ENCODE measurements at places on chromosomes 7 and 10.

DNA sequence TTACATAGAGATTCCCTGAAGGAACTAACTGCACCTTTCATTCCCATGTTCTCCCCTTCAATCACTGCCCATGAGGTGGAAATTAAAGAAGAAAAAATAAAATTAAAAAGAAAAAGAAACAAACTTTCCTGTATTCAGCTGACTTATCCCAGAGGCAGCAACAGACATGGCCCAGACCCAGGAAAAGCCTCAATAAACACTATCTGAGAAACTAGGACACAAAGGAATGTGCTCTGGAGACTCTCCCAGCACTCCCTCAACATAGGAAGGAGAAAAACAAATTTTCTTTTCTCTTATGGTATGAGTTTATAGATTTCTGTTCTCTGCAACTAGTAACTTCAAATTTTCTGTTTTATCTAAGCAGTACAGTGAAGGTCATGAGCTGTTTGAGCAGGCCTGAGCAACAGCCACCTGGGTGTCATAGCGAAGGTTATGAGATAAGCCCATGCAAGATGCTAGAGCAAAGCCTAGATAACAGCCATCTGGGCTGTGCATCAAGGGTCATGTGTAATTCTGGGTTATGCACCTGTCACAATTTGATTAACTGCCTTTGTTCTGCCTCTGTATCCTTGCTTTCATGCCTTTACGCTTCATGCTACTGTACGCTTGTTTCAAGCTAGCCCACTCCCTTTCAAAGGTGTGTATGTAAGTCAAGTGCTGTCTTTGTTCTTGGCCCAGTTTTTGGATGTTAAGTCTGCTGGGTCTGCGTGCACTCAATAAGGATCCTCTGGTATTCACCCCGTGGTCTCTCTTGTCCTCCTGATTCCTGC lies 11.0 kb upstream of the OR6B1 start:
- no peaks in the 10 kb centered on the region for H3K36me3 ChIP-seq
- H3K27ac ChIP-seq, result peak overlapping the region; percentile 15
- DNase-seq, result no peak
- H3K4me3 ChIP-seq, result no peak overlapping the region
- H3K4me1 ChIP-seq, result no peaks in the 10 kb centered on the region
- no peaks in the 10 kb centered on the region for H3K27me3 ChIP-seq

DNA sequence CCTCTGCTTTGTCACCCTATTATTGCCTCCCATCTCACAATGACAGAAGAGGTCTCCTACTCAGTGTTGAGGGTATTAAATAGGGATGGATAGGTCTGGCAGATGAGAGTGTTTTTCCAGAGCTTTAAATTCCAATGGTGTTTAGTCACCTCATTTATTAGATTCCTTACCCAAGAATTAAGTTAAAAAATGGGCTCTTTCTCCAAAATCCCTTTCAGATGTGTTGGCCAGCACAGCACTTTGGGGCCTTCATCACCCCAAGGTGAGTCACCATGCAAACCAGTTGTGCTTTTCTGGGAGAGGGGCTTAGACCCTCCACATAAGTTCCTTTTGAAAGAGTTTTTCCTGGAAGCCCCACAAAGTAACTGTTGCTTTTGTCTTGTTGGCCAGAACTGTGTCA lies 78.4 kb downstream of the CYP26A1 start:
- H3K36me3 ChIP-seq, result no peaks in the 10 kb centered on the region
- peak overlapping the region; percentile 51 for H3K27ac ChIP-seq
- DNase-seq, result no peak
- no peak overlapping the region for H3K4me3 ChIP-seq
- H3K27me3 ChIP-seq, result no peaks in the 10 kb centered on the region

DNA sequence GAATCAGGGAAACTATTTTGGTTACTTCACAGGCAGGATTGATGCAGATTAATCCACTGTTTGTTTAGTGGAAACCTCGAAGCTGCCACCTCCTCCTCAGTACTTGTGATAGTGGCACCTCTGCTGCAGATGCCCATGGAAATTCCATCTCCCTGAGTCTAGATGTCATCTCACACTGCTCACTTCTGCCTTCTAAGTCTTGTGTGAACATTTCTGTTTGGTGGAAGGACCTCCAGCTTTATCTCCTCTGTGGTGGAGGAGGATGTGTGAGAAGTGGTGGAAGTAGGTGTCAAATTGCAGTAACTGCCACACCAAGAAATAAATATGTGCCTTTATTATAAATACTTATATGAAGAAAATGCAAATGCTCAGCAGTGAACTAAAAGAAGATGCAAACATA lies 25.8 kb upstream of the GPR141 start:
- no peak overlapping the region for H3K27ac ChIP-seq
- H3K4me3 ChIP-seq, result no peak overlapping the region
- no peaks in the 10 kb centered on the region for H3K27me3 ChIP-seq
- DNase-seq, result no peak
- no peaks in the 10 kb centered on the region for H3K4me1 ChIP-seq
- no peaks in the 10 kb centered on the region for H3K36me3 ChIP-seq

- no peaks in the 10 kb centered on the region for H3K27me3 ChIP-seq
- H3K36me3 ChIP-seq, result peaks cover under 1% of the 10 kb centered on the region
- no peak overlapping the region for H3K27ac ChIP-seq
- DNase-seq, result no peak
- peaks cover 4% of the 10 kb centered on the region for H3K4me1 ChIP-seq
Observed at GRCh38 chr7:133641436-133641835, 388.6 kb downstream of the EXOC4 start.

DNA sequence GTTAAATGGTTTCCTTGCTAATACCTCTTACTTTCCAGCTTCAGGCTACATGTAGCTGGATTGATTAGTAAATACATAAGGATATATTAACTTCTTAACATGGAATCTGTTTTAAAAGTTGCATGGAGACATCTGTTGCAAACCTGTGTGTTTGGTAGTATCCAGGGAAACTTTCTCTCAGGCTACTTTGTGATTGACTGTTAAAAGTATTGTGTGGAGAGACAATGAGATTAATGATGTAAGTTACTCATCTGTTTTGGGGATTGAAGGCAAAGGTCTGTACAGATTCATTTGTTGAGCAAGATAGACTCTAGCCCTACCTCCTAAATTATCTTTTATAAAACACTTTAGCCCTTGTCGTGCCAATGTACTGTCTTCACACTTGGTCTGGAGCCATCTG lies 6.6 kb downstream of the CREB5 start:
- no peak overlapping the region for H3K27ac ChIP-seq
- DNase-seq, result no peak
- no peaks in the 10 kb centered on the region for H3K36me3 ChIP-seq
- H3K27me3 ChIP-seq, result no peaks in the 10 kb centered on the region
- no peak overlapping the region for H3K4me3 ChIP-seq

GRCh38 chr7:18191341-18191740 lies 163.7 kb upstream of the PRPS1L1 start:
- H3K4me1 ChIP-seq, result no peaks in the 10 kb centered on the region
- no peak overlapping the region for H3K4me3 ChIP-seq
- no peak overlapping the region for H3K27ac ChIP-seq
- H3K36me3 ChIP-seq, result no peaks in the 10 kb centered on the region

- no peaks in the 10 kb centered on the region for H3K4me1 ChIP-seq
- H3K27ac ChIP-seq, result no peak overlapping the region
- H3K36me3 ChIP-seq, result no peaks in the 10 kb centered on the region
- no peak overlapping the region for H3K4me3 ChIP-seq
- DNase-seq, result no peak
Observed at GRCh38 chr10:4361581-4361980, 464.4 kb upstream of the AKR1E2 start.

DNA sequence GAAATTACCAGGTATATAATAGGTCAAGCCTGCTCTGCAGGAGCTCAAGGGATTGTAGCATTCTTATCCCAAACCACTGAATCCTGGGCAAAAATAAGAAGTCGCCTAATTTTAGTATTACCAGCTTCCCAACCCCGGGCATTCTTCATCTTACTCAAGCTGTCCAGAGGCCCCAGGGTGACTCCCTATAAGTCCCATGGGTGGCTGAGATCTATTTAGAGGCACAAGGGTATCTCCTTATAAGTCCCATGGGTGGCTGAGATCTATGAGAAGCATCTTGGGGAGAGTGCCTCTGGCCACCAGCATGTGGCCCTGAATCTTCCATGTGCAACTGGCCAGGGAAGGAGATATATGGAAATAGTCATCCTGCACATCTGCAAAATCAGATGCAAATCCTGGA lies 38.9 kb downstream of the PRSS2 start:
- peaks cover 27% of the 10 kb centered on the region for H3K4me1 ChIP-seq
- H3K27ac ChIP-seq, result no peak overlapping the region
- H3K4me3 ChIP-seq, result no peak overlapping the region
- H3K27me3 ChIP-seq, result no peaks in the 10 kb centered on the region
- H3K36me3 ChIP-seq, result no peaks in the 10 kb centered on the region

DNA sequence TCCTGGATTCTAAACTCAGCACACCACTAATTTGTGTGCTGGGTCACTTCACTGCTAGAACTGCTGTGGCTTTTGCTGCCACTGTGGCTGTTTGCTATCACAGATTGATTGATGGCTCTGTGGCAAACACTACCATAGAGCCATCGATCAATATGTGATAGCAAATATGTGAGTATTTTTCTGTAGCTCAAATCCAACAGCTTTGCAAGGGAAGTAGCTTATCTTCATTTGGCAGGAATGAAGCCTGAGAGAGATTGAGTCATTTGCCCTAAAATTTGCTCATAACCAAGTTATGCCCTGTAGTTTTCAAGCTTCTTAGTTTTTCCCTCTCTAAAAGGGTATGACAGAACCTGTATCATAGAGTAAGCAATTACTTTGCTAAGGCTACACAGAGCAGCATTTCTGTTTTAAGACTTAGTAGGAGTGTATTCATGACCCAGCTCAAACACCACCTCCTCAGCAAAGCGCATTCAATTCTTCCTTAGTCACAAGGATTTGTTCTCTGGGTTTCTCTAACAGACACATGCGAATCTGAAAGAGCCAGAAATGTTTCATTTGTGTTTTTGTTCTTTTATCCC lies 43.1 kb downstream of the MINPP1 start:
- no peaks in the 10 kb centered on the region for H3K27me3 ChIP-seq
- H3K4me1 ChIP-seq, result peaks cover 8% of the 10 kb centered on the region
- no peak for DNase-seq
- peaks cover 18% of the 10 kb centered on the region for H3K36me3 ChIP-seq

GRCh38 chr10:7444551-7445121 lies 33.8 kb upstream of the SFMBT2 start:
- H3K27ac ChIP-seq, result no peak overlapping the region
- H3K27me3 ChIP-seq, result no peaks in the 10 kb centered on the region
- H3K4me1 ChIP-seq, result no peaks in the 10 kb centered on the region
- no peak overlapping the region for H3K4me3 ChIP-seq
- peak; percentile 33 for DNase-seq

DNA sequence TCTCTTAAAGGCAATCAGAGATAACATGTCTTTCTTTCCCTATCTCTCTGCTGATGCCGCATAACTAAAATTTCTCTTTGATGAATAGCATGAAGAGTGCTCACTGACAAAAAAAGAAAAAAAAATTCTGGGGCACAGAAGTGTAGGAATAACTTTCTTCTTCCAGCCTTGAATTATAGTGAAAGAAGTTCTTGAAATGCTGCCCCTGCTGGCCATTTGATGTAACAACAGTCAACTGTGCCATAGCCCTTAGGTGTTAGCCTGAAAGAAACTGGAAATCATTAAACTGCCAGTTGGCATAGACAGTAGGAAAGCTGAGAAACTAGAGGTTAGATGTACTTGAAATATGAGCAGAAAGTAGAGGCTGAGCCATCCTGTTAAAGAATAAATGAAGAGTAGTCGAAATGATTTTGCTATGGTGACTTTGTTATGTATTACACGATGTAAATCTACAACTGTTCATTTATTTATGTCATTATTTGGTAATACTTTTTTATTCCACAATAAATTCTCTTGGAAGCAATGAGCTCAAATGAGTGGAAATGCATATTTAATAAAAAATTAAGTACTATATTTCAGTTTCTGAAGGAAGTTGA lies 48.3 kb upstream of the FAM171A1 start:
- H3K27ac ChIP-seq, result no peak overlapping the region
- no peaks in the 10 kb centered on the region for H3K4me1 ChIP-seq
- no peaks in the 10 kb centered on the region for H3K27me3 ChIP-seq
- DNase-seq, result peak; percentile 47
- no peak overlapping the region for H3K4me3 ChIP-seq
- H3K36me3 ChIP-seq, result no peaks in the 10 kb centered on the region

GRCh38 chr10:11218395-11218794 lies 200.7 kb downstream of the CELF2 start:
- no peaks in the 10 kb centered on the region for H3K36me3 ChIP-seq
- no peak for DNase-seq
- no peaks in the 10 kb centered on the region for H3K4me1 ChIP-seq
- no peaks in the 10 kb centered on the region for H3K27me3 ChIP-seq
- H3K27ac ChIP-seq, result no peak overlapping the region

DNA sequence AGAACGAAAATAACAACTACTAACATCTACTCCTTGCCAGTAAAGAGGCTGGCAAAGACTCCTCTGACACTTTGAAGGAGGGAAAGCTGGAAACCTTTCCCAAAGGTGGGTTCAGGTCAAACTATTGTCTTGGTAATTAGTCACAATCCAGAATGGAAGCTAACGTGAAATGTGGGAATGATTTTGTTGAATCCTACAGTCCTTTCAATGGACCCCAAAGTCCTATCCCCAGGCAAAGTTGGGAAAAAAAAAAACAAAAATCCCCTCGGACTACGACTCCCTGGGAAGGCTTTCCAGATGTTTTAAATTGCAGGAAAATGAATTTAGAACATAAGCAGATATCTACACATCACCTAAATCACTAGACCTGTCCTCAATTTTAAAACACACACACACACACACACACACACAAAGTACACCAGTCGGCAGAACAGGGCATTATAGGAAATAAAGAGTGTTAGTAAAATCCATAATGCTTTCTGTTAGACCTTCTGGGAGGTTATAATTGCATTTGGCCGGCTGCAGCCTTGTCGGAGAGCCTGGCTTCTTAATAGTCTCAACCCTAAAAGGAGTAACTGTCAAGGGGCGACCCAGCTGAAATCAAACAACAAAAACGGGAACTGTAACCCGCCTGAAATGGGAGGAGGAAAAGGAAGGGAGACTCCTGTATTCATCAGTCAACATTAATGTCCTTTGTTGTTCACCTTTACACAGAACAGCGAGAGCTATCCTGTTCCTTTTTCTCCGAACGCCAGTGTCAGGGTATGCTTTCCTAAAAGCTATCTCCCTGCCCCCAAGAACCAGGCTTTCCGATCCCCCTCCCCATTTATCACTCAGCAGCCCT lies 1.5 kb downstream of the DOCK4 start:
- peak overlapping the region; percentile 82 for H3K4me3 ChIP-seq
- no peaks in the 10 kb centered on the region for H3K36me3 ChIP-seq
- peak overlapping the region; percentile 71 for H3K27ac ChIP-seq
- H3K4me1 ChIP-seq, result no peaks in the 10 kb centered on the region
- no peak for DNase-seq
- no peaks in the 10 kb centered on the region for H3K27me3 ChIP-seq

DNA sequence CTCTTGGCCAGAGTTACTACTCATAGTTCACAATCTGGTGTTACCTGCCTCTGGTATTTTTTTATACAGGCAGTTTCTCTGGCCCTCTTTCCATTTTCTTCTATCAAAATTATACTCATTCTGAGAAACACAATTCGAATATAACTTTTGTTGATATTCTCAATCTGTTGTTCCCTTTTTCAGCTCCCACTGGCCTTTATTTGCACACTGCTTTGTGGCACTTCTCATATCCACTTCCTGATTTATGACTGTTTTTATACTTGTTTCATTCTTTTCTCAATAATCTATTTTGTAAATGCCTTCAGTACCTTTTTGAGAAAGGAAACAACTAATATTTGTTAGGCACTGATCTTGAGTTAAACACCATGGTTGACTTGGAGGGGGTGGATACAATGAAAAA lies 93.8 kb upstream of the HDAC9 start:
- no peak overlapping the region for H3K4me3 ChIP-seq
- no peaks in the 10 kb centered on the region for H3K36me3 ChIP-seq
- no peak for DNase-seq
- H3K27ac ChIP-seq, result no peak overlapping the region

Measured in SK-N-SH (cell line).